Mucosa of descending colon (tissue), 3 donors: ENCODE measurements at places on chromosomes 3 and 15. TPM values are rescaled to one million over a fixed set of nuclear protein-coding genes. Genes with fewer than 3 reads are reported as not detected.

CCDC66 gene
- 17.5 TPM for total RNA-seq

DNA sequence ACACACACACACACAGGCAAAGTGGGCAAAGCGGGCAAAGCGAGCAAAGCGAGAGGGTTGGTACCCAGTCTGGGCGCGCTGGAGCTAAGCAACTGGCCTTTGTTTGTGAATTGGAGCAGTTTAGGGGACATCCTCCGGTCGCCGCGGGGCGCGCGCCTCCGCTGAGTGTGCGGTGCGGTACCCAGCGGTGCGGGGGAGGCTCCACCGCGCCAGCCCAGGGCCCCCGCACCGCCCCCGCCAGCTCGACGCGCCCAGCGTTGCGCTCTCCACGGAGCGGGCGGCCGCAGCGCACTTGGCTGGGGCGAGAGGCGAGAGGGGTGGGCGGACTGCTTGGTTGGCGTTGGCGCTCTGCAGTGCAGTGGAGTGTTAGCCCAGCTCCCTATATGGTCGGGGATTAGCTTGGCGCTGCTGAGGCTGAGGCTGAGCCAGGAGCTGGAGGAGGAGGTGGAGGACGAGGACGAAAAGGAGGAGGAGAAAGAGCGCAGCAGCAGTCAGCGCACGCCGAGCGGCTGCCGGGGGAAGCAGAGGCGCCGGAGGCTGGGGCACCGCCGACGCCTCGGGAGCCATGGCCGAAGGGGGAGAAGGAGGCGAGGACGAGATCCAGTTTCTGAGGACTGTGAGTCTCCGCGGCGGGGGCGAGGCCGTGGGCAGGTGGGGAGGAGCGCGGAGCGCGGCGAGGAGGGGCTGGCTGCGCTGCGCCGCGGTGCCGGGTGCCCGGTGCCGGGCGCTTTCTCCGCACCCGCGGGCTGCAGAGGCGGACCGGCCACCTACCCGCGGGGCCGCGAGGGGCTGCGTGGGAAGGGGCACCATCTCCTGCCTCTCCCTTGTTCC, at the start of gene RYR3:
TSS of gene RYR3 (plus strand) at position 487 of the 831 bp plus-strand sequence. CDS start at position 566, 79 bp downstream.
- peak; percentile 27 for DNase-seq

RBP2 gene
- 1.5 TPM for total RNA-seq

GRCh38 chr3:131091768-131092167, 65.1 kb downstream of the NEK11 start:
- DNase-seq = no peak

DNA sequence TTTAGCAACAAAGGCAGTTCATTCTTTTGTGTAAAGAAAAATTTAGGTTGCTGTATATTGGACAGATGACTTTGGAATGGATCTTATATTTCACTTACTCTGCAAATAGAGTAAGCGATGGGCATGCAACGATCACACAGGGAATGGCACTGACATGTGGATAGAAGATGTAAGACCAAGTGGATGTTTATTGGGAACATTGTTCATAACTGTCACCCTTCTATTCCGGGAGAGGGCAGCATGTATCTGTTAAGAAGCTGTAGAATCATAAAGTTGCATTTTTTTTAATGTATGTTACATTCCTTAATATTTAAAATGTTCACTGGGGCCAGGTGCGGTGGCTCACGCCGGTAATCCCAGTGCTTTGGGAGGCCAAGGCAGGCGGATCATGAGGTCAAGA, 41.2 kb downstream of the HPS3 start:
- no peak for DNase-seq

DNA sequence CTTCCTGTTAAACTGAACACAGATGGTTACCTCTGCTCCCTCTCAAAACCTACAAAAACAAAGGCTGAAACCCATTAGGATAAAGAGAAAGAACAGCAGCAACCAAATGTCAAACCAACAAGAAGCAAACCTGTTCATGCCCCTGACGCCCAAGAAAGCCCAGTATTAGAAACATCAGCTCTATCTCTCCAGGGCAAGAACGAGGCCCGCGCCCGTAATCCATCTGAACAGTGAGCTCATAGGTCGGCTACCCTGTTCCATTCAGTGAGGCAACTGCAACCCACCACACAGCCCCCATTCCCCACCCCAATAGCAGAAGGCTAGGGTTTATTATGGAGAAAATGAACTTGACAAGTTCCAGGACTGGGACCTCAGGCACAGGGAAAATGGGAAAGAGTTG, 10.0 kb downstream of the LSG1 start:
- DNase-seq = no peak

DNA sequence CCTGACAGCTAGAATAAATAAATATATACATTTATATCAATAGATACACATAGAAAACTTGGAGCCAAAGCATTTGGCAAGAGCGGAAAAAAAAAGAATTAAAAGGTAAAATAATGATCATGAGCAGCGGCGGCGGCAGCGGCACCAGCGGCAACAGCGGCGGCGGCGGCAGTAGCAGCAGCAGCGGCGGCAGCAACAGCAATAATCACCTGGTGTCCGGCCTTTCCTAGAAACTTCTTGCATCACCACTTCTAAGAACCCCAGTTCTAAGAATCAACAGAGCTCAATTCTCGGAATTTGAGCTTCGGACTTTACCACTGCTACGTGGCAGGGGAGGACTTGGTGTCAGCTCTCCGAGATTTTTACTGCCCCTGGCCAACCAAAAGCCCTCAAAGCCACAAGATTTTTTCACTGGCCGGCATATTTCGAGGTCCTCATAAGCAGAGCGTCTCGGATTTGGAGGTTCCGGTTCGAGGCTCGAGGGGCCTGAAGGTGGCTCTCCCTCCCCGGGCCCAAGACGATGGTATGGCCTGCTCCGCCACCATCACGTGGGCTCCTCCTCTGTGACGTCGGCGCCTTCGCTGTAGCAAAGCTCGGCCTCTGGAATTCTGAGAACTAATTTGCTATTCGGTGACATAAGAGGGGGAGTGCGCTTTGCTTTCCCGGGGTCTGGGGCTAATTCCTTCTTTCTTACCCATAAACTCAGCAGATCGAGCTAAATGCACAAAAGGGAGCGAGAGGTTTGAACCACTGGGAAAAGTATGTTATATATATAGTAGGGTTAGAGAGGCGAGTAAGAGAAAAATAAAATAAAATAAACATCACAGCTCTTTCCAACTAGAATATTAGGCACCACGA, at the start of gene BCL6:
TSS of gene BCL6 (minus strand) at position 268 of the 858 bp plus-strand sequence. CDS start 11,775 bp downstream, outside the sequence.
- DNase-seq = peak; percentile 95

- DNase-seq = no peak
Observed at GRCh38 chr3:146326875-146327543, 76.1 kb upstream of the PLSCR4 start.

GRCh38 chr15:86016750-86017149, 62.9 kb upstream of the AGBL1 start:
- DNase-seq = no peak

LAMB2 gene
- total RNA-seq = 52.1 TPM

NMB gene
- 3.9 TPM for total RNA-seq

- DNase-seq = no peak
Observed at GRCh38 chr15:38954090-38954489, 389.5 kb upstream of the RASGRP1 start.

DNA sequence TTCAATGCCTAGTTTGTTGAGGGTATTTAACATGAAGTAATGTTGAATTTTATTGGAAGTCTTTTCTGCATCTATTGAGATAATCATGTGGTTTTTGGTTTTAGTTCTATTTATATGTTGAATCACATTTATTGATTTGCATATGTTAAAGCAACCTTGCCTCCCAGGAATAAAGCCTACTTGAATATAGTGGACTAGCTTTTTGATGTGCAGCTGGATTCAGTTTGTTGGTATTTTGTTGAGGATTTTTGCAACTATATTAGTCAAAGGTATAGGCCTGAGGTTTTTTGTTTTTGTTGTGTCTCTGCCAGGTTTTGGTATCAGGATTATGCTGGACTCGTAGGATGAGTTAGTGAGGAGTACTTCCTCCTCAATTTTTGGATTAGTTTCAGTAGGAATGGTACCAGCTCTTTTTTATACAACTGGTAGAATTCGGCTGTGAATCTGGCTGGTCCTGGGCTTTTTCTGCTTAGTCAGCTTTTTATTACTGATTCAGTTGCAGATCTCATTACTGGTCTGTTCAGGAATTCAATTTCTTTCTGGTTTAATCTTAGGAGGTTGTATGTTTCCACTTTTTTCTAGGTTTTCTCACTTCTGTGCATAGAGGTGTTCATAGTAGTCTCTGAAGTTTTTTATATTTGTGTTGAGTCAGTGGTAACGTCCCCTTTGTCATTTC, 209.8 kb upstream of the RBMS3 start:
- DNase-seq = no peak

GRCh38 chr3:123667784-123668183, 82.9 kb upstream of the HACD2 start:
- no peak for DNase-seq

RAB8B gene
- 26.4 TPM for total RNA-seq

- DNase-seq = no peak
Observed at GRCh38 chr3:194962056-194962455, 276.4 kb downstream of the FAM43A start.

DNA sequence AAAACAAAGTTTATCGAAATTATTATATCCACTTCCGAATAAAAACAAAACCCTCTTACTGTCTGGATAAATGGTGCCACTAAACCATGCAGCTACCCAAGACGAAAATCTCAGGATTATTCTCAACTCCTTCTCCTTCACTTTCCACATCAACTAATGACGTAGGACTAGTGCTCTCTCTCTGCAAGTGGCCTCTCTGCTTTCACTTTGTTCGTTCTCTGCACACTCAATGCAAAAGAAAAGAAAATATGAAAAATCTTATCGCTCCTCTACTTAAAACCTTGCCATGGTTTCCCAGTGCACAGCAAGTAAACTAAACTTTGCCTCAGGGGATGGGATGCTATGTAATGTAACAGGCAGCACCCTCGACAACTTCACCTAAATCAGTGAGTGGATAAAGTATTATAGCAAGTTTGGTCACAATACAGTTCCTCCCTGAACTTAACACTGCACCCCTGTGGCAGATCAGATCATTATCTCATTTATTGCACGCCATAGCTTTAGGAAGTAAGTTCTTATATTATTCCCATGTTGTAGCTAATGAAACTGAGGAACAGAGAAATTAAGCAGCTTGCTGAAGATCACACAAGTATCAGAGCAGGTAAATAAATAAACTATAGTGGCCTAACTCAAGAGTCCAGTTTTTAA, 262.7 kb upstream of the GADL1 start:
- no peak for DNase-seq

ARNT2 gene
- total RNA-seq = 11.1 TPM

- peak; percentile 34 for DNase-seq
Observed at GRCh38 chr3:58688574-58688973, 22.0 kb upstream of the FAM3D start.

SPSB4 gene
- total RNA-seq = 0.17 TPM

- DNase-seq = peak; percentile 83
Observed at GRCh38 chr3:158731938-158732855, at the start of gene RARRES1. Gene RARRES1, minus strand, starts transcription at chr3:158732457. Its CDS starts 42 bp downstream, at chr3:158732415.

PIERCE2 gene
- 5.4 TPM for total RNA-seq
